ENCODE measurements at places on chromosomes 5 and 9.

DNA sequence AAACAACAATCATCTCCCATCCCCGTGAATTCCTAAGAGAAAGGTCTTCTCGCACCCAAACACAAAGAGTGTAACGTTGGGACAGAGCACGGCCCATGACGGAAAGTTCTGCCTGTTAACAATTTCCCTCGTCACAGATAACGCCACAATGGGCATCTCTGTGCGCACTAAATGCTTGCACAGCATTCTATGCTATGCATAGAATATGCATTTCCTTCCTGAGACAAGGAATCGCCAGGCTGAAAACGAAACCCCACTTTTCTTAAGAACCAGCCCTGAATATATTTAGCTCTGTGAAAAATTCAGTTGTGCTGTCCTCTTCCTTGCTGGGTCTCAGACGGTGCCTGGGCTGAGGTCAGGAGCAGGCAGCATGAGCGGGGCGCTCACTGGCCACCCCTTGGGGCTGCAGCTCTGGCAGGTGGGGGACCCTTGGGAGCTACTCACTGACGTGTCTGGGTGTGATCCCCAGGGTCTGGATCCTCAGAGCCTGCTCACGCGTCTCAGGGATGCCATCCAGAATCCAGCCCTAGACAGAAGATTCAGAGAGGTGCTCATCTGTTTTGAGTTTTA is 49.8 kb downstream of the AK8 start:
- no peak for DNase-seq

DNA sequence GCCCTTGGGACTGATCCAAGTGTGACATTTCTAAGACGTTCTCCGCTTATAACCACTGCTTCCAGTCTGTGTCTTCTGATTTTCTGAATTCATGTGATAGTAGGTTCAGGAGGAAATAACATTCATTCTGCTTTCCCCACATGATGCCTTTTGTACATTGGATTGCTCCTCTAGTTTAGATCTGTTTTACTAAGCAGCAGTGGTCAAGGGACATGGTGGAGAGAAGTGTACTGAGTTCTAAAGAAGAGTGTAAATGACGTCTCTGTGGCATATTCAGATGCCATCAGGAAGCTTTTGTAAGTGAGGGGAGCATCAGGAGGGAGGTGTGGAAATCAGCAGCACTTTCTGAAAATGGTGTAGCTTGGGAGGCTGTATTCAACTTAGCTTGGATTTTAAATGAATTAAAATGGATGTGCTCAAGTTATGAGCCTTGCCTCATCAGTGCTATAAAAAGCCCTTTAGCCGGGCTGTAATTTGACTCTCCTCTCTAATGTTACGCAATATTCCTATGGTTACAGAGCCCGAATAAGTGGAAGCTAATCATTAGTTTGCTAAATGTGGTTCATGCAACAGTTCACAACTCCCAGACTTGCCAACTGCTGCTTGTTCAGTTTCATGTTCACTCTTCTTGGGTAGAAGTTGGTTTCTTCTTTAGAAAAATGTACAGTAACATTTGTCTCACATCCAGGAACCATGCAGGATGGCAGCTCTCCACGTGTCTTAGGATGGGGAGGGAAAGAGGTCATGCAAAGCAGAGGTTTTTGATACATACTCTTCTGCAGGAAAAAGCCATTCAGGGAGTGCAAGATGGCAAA is 281.3 kb downstream of the ARHGAP26 start:
- peak; percentile 88 for DNase-seq

GRCh38 chr5:56183506-56183905 is 49.6 kb downstream of the ANKRD55 start:
- DNase-seq: no peak

DNA sequence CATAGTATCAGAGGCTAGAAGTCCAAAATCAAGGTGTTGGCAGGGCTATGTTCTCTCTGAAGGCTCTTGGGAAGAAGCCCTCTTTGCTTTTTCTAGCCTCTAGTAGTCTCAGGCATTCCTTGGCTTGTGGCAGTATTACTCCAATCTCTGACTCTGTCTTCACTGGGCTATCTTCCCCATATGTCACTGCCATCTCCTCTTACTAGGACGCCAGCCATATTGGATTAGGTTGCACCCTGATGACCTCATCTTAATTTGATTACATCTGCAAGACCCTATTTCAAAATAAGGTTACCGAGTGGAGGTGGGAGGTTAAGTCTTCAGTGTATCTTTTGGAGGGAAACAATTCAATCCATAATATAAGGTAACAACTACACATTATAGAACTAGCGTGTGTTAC is 21.3 kb upstream of the EBF1 start:
- no peak for DNase-seq

GRCh38 chr5:27494887-27495286 is 456.5 kb upstream of the CDH9 start:
- no peak for DNase-seq

- DNase-seq: no peak
These were observed 40.9 kb downstream of the PHF2 start for GRCh38 chr9:93617273-93617672.

- DNase-seq: peak; percentile 49
These were observed 2.9 kb downstream of the OR2S2 start for GRCh38 chr9:35954942-35955546.

DNA sequence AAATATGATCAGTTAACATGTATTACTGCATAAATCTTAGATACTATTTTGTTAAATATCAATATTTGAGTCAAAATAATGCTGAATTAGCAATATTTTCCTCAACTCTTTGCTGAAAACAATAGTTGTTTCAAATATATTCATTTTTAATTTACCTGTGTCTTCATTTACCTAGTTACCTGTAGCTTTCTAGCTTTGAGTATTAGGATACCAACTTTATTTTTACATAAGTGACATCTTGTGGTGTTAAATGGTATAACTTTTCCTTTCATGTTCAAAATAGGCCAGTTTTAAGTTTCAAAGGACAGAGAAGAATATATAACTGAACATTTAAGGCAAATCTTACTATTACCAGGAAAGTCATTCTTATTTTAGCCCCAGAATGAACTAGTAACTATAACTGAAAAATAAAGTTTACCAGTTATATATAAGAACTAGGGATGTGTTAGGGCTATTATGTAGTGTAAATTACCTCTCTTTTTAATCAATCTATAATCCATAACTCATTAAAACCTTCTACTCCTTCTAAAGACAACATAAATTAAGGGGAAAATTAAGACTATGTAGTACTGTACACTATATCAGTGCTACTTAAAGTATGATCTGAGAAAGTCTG is 25.3 kb downstream of the AP3B1 start:
- no peak for DNase-seq

- peak; percentile 55 for DNase-seq
These were observed 152.2 kb downstream of the ARHGAP26 start for GRCh38 chr5:142922223-142922952.

- DNase-seq: no peak
These were observed 950.6 kb upstream of the NUDT12 start for GRCh38 chr5:104513121-104513602.

GRCh38 chr5:132221781-132222648 is 5.6 kb downstream of the P4HA2 start:
- DNase-seq: peak; percentile 92

DNA sequence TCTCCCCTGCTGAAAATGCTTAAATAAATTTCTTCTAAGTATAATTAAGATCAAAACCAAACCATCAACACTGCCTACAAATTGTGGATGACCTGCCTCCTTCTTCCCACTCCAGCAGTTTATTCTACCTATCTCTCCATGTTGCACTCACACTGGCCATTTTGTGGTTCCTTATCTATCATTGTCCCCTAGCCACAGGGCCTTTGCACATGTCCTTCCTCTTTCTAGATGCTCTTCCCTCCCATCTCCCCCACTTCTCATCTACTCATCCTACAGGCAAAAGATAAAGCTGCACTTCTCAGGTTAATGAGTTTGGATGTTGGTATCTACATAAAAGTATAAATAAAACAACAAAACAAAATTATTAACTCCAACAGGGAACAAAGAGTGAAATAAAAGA is 70.6 kb upstream of the CCNG1 start:
- no peak for DNase-seq

DNA sequence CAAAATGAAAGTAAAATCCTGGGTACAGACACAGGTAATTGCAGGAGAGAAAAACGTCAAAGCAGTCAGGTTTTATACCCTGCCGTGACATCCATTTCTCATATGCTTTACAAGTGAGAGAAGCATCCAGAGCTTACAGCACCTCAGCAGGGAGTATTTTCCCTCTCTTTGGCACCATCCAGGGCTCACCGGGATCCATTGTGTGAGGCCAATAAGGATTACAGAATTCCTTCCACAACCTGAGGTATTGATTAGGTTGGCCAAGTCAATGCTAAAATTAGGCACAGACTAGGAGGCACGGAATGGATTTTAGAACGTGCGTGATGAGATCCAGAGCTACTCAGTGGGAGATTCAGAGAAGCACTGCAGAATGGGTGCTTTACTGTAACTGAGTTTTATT is 296.6 kb downstream of the FBXL7 start:
- DNase-seq: no peak

DNA sequence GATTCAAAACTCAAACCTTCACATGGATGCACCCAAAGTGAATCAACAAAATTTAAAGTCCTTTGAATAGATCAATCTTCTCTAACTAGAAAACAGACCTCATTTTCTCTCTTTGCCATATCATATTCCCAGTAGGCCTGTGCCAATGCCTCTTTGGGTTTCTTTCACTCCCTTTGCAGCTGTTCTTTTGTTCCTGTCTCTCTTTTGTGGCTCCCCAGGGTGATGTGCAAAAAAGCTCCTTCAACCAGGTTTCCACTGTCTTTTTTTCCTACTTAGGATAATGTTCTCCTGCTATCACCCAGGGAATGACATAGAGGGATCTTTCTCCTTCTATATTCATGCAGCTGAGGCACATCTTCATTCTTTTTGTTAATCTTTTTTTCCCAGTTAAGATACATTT is 54.6 kb downstream of the MARCHF3 start:
- DNase-seq: no peak

- DNase-seq: no peak
These were observed 54.0 kb downstream of the SLC22A5 start for GRCh38 chr5:132423438-132423898.

- no peak for DNase-seq
These were observed 144.6 kb downstream of the CMYA5 start for GRCh38 chr5:79834098-79834753.

DNA sequence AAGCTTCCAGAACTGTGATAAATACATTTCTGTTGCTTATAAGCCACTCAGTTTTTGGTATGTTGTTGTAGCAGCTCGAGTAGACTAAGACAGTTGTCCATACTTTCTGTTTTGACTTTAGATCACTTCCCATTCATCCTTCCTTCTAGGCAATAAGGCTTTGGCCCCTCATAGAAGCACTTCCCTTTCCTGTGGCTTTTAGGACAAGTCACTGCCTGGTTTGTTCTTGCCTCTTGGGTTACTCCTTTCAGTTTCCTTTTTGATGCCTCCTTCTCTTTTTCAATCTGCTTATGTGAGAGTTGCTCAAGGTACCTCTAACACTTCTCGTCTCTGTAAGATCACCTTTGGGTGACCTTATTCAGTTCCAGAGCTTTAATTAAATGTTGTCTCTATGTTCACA is 72.4 kb upstream of the NTRK2 start:
- no peak for DNase-seq

GRCh38 chr9:133028221-133028620 is 2.6 kb upstream of the GTF3C5 start:
- DNase-seq: no peak

DNA sequence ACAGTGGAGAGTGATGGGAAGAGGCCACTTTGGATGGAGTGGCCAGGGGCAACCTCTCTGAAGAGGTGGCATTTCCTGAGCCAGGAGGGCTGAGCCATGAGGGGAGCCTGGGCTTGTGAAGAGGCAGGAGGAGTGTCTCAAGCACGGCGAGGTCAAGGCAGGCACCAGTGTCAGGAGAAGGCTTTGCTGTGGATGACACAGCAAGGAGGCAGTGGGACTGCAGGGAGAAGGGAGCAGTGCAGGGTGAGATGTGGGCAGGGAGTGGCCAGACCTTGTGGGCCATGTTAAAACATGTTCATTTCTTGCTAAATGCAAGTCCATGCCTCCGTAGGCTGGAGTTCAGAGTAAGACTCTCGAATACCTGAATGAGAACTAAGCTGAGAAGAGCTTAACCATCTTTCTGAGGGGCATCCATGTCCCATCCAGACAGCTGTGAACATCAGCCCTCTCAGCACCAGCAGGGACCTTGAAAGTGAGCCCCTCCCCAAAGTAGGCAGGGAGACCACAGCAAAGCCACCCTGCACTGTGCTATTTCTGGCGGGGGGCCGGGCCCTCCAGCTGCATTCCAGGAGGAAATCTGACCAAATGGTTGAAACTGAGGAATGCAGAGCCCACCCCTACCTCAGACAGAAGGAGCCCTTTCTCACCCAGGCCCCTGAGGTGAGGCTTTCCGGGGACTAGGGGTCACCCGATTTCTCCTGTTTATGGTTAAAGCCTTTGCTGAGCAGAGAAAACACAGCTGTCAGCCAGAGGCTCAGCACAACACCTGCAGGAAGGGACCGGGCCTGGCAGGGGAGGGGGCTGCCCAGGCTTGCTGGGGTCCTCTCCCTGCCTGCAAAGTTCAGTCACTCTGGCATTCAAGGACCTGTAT is 16.1 kb upstream of the ARSI start:
- no peak for DNase-seq

DNA sequence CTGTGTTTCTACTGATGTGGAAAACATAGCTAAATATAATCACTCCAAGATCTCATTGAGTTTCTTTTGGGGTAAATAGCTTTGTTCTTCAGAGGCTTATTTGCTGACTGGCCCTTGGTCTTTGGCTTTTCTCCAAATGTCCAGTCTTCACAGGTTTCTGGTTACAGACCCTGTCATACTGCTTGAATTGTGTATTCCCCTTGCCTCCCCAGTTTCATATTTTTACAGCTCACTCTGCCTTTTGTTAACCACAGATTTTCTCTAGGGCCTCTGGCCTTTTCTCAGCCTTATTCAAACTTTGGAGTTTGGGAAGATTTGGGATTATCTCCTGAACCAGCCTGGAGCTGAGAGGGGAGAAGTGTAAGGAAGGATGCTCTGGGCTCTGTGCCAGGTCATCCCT is 23.9 kb downstream of the ISOC1 start:
- no peak for DNase-seq

DNA sequence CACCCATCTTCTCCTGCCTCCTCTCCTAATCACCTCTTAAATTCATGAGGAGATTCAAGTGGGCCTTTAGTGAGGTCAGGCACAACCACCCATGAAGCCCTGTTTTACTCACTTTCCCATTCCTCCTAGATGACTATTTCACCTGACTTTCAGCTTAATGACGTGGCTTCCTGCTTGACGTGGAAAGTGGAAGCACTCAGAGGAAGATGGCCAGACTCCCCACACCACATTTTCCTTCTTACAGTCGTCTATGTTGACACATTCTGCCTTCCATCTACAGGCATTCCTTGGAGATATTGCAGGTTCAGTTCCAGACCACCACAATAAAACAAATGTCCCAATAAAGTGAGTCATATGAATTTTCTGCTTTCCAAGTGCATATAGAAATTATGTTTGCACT is 146.4 kb upstream of the TAS2R1 start:
- no peak for DNase-seq

DNA sequence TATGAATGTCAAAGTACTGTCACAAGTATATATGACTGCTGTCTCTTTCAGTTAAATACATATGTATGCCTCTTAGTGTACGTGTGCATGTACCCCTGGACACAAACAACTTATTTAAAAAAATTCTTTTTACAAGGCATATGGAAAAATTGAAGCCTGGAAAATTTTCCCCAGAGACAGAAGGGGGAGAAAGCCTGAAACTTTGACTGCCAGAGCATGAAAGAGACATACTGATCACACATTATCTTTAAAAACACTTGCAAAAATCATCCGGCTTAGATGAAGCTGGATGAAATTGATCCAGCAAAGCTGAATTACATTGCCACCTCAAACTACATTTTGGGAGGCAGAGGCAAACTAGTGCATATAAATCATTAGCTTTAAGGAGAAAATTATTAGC is 88.0 kb upstream of the NFIB start:
- peak; percentile 44 for DNase-seq

GRCh38 chr9:131774636-131775035 is 34.8 kb upstream of the RAPGEF1 start:
- DNase-seq: no peak

Measured in skin of body (tissue), 3 donors.